PC-9 (cell line): ENCODE measurements at places on chromosomes 16 and 17.

DNA sequence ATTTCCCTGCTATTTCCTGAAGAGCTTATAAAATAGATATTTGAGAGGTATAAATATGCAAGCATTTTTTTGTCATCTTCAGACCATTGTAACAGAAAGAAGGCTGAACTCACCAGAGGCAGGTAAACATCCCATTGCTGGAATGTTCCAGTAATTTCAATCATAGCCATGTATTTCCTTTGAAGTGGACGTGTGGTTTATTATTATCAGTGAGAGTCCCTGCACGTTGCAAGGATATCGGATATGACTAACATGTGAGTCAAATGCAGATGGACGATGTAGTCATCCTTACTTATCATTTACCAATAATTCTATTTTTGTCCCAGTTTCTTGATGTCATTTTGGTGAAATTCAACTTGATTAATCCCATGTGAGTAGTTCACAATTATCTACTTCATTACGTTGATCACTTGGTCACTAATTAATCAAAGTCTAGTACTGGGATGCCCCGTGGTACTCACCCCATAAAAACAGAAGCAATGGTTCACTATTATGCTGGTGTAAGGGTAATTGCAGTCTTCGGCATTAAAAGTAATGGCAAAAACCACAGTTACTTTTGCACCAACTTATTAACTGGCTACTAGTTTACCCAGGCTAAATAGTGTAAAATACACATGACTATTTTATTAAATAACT, 89.5 kb downstream of the VAT1L start:
- DNase-seq: no peak

DNA sequence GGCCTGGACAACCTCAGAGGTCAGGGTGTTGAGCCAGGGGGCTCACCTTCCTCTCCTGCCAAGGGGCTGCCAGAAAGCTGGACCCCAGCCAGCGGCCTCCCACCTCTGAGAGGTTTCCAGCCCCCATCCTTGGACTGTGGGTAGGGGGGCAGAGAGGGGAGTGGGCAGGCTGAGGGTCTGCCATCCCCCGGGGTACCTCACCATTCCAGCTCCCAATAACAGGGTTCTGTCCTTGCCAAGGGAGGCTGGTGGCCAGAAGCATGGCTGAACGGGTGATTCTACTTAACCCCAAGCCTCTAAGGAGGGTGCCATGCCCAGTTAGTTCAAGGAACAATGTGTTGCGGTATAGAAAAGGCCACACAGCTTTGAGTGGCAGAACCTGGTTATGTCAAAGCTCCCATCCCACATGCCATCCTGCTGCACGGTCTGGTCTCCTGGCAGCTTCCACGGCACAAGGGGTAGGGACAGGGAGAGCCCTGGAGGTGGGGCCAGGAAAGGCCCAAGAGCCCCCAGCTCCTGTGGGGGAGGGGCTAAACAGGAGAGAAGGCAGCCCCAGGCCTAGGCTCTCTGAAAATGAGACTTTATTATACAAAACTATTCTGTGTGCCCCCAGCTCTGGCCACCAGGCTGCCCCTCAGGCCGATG, 19.8 kb downstream of the B9D1 start:
- no peak for DNase-seq

- no peak for DNase-seq
Measured at GRCh38 chr17:40417258-40417608, 463 bp downstream of the TOP2A start.

DNA sequence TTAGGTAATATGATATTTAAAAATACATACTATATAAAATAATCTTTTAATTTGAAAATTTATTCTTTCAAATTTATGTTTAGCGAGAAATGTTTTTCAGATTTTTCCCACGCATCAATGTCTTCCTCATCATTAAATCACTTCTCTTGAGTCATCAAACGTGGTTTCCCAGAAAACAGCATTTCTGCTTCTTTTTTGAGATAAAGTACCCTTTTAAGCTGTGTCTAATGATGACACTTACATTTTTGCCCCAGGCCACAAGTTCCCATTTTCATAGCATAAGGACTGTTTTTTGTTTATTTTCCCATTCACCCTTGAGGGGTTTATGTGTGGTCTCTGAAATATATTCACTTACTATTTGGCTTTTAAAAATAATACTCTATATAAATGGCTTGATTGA, 139.0 kb upstream of the HS3ST3A1 start:
- no peak for DNase-seq

- DNase-seq: no peak
Measured at GRCh38 chr17:64596439-64596838, 65.7 kb downstream of the SMURF2 start.

- DNase-seq: no peak
Measured at GRCh38 chr17:66526827-66527226, 224.4 kb downstream of the PRKCA start.

DNA sequence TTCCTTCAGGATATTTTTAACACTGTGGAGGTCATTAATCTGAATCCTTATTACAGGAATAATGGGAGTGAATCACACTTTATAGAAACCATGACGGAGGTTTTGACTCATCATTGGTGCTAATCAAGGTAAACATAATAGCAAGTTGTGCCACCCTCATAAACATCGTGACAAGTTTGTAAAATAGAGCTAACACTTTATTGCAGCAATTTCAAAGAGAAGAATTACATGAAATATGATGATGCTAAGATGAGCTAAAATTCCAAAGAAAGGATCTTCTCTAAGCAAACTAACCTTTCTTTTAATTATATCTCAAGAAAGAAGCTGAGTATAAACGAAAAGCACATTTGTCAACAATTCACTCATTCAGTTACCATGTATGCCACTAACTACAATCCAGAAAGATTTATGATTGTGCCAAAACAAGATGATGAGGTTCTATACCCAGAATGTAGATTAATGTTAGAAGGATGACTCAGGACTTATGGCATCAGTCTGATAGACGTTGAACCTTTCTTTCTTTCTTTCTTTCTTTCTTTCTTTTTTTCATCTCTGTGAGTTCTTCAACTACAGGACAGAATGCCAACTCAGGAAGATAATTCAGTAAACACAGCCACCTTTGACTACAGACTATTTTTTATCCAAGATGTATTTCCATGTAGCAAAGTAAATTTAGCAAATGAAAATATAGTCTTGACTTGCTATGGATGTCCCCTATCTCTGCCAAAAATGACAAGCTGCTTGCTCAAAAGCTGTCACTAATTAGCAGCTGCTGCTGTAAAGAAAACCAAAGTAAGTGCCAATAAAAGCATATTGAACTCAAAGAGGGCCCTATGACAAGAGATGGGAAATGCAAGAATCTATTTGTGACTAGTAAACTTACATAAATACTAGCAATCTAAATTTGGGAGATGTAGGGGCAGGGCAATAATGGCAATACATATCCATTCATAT, 23.3 kb downstream of the STAT5B start:
- DNase-seq: no peak

DNA sequence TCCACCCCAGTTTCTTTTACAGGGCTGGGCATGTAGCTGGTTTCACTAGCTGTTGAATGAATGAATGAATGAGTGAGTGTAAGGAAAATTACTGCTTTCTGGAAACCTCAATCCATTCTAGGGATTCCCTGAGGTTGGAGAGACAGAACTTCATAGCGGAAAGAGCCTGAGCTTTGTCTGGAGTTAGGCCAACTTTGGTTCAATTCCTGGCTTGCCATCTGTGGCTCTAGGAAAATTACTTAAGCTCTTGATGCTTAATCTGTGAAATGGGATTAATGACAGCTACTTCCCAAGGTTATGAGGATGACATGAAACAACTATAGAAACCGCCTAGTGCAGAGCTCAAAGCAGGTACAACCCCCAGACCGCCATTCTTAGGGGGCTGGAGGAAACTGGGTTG, 76.3 kb upstream of the AXIN2 start:
- DNase-seq: no peak

GRCh38 chr17:77790143-77790829, 168.2 kb upstream of the TNRC6C start:
- DNase-seq: no peak

GRCh38 chr17:79840269-79840988, 1.2 kb upstream of the CBX4 start:
- peak; percentile 27 for DNase-seq

GRCh38 chr16:5072334-5073278, 963 bp downstream of the ALG1 start:
- no peak for DNase-seq

DNA sequence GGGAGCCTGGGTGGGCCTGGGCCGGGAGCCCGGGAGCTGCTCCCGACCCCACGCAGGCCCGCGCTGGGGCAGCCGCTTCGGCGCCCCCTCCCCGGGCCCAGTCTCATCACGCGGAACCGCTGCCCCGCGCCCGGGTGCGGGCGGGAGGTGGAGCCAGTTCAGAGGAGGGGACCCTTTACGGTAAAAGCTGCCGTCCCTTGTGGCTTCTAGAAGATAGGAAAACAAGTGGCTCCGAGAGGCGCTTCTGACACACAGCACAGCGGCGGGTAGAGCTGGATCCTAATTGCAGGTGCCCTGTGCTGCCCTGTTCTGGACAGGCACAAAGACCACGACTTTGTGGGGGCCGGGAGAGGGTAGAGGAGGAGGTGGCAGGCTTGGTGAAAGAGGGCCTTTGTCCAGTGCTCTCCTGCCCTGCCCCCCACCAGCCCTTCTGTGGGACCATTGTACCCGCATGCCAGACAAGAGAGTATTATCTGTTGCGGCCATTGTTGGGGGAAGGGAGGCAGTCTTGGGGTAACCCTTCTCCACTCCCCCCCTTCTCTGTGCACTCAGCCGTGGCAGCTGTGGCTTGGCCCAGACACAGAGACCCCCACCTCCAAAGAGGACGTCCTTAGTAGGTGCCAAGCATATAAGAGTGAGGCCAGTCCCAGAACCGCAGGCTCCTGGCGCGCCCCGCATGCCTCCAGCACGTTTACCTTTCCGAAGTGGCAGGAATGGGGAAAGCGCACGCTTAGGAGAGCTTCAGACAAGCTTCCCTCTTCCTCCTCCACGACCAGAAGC, 736 bp downstream of the CNP start:
- no peak for DNase-seq

GRCh38 chr16:82880346-82880745, 253.6 kb downstream of the CDH13 start:
- DNase-seq: no peak

- DNase-seq: no peak
Measured at GRCh38 chr17:1555651-1556471, 6.7 kb downstream of the PITPNA start.

- no peak for DNase-seq
Measured at GRCh38 chr17:3835410-3836229, 10.4 kb downstream of the NCBP3 start.

- DNase-seq: no peak
Measured at GRCh38 chr17:36765436-36766043, 164.2 kb downstream of the MRM1 start.

- DNase-seq: peak; percentile 48
Measured at GRCh38 chr16:67865318-67865717, 7.5 kb upstream of the EDC4 start.

DNA sequence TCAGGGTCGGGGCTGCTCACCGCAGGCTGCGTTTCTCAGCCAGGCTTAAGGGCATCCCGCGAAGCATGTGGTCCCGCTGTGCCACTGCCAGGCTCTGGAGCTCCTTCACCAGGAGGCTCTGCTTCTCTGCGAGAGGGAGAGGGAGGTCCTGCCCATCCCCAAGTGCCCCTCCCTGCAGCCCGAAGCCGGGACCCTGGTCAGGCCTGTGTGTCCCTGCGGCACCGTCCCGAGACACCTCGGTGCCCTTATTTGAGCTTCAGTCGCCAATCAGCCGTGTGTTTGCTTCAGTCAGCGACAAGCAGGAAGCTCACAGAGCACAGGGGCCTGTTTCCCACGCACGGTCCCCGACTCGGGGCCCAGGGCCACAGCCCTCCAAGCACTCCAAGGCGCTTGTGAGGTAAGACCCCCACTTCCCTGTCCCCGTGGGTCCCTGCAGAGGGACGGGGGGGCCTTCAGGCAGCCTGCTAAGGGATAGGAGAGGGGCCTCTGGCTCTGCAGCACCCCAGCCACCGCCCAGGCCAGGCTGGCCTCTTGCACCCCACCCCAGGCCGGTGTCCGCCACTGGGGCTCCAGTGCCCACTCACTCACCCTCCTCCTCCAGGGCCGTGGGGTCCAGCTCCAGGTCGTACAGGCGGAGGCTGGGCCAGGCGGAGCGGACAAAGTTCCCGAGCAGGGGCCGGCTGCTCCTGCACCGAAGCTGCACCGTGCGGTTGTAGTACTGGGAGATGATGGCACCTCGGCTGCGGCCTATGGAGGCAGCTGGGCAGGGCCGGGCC, 3.2 kb downstream of the TMC6 start:
- DNase-seq: no peak

DNA sequence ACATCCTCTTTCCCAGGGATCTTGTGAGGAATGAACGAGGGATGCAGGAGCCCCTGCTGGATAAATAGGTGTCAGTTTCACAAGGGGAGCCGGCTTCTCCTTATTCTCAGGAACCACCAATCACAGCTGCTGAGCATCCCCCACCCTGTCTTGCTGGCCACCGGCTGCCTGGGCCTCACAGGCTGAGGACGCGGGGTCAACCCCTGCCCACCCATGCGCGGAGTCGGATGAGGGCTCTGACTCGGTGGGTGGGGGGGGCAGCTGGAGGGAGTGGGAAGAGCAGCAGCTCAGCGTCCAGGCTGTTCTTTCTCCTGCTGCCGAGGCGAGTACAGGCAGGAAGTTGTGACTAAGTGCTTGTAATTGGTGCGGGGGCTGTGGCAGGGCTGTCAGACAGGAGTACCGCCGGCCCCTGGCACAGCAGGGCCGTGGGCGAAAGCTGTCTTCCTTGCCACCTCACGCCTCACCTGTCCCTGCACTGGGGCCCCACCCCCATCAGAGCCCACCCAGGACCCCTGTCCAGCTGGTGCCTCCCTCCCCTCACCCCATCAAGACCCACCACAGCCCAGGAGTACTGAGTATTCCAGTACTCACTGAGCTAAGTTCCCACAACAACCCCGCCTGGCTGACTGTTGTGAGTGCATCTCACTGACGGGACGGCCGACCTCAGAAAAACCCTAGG, 11.0 kb upstream of the DPEP1 start:
- peak; percentile 44 for DNase-seq
